Fibroblast of skin of left quadriceps (primary cell): ENCODE measurements at places on chromosomes 12 and 14.

DNA sequence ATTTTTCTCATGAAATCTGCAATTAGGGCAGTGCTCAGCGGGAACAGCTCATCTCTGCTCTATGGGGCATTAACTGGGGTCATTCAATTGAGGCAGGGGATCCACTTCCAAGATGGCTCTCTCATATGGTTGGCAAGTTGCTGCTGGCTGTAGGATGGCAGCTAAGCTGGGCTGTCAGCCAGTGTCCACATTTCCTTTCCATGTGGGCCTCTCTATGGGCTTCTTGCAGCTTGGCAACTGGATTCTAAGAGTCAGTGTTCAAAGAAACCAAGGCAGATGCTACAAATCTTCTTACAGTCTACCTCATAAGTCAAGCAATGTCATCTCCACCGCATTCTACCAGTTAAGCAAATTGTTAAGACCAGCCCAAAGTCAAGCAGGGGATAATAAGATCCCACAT lies 50.3 kb upstream of the TMCC3 start:
- no peak for DNase-seq

GRCh38 chr14:103031566-103031911 lies 25.8 kb downstream of the CDC42BPB start:
- DNase-seq = no peak

GRCh38 chr12:128789356-128789929 lies 34.3 kb downstream of the SLC15A4 start:
- no peak for DNase-seq

- DNase-seq = no peak
Measured at GRCh38 chr12:1920436-1920835, 2.0 kb upstream of the CACNA2D4 start.

GRCh38 chr14:98704441-98704840 lies 567.6 kb downstream of the BCL11B start:
- no peak for DNase-seq

DNA sequence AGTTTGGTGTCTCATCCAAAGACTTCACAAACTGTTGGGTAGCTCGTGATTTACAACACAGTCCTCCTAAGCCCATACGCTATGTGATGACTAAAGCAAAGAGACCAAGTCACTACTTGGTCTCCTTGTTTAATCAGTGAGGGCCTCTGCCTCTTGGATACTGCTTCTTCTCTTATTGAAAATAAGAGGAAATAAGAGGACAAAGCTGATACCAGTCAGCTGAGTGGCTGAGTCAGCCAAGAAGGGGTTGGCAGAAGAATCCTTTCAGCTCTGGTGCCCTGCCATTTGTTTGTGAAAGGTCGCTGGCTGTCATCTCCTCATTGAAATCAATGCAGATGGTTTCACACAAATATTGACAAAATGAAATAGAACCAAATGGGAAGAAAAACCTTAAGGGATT lies 67.5 kb upstream of the SLC35F4 start:
- DNase-seq = no peak

GRCh38 chr14:46819117-46819516 lies 167.5 kb upstream of the RPL10L start:
- no peak for DNase-seq

DNA sequence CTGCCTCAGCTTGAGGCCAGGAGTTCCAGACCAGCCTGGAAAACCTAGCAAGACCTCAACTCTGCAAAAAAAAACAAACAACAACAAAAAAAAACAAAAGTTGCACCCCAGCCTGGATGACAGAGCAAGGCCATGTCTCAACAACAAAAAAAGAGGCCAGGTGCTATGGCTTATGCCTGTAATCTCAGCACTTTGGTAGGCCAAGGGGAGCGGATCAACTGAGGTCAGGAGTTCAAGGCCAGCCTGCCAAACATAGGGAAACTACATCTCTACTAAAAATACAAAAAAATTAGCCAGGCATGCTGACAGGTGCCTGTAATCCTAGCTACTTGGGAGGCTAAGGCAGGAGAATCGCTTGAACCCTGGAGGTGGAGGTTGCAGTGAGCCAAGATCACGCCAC lies 6.5 kb upstream of the SLC2A14 start:
- no peak for DNase-seq

DNA sequence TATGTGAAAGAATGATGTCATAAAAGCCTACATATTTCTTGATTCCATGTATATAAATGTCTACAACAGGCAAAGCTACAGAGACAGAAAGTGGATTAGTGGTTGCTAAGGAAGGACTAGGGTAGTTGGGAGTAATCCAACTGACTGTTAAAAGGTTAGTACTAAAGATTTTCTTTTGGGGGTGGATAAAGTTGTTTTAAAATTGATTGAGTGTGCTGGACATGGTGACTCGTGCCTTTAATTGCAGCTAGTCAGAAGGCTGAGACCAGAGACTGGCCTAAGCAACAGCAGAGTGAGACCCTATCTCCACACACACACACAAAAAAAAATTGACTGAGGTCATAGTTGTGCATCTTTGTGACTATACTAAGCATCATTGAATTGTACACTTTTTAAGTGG lies 234.3 kb downstream of the C12orf50 start:
- DNase-seq = no peak

DNA sequence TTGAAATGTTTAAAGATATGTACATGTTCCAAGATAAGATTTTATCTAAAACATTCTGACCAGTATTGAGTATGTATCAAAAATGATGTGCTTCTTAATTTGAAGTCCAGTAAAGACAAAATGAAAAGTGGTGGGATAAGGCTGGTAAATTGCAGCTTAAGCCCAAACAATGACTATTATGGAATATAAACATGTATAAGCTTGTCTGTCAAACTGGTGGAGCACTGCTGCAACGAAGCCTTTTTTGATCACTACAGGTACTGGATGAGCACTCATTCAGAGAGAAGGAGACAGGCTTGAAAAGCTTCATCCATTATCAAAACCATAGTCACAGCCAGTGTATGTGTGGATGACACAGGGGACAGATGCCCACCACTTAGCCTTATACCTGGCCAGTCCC lies 138.4 kb downstream of the ATP23 start:
- no peak for DNase-seq

DNA sequence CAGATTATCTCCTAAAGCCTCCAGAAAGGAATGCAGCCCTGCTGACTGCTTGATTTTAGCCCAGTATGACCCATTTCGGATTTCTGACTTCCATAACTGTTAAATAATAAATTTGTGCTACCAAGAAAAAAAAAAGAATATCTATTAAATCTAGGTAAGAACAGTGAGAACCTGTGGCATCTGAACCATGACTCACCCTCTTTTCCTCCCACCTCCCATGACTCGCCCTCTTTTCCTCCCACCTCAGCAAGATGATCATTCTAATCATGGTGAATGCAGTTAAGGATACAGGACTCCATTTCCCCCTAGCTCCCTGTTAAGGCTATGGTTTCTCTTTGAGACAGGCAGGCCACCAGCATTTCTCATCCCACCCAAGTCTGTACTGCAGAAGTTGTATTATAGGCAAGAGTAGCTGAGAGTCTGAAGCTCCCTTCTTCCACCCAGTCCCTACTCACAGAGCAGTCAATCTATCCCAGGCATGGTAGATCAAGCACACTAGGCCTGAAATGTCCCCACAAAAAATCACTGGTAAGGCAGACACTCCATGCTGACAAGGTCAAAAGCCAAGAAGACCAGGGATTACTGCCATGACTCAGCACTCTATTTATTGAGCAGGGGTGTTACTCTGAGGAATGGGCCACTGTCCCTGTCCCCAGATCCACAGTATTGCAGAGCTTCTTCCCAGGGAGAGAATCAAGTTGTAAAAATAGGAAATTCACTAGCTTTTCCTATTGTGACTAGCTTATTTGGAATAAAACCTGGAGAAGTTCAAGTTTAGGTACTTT lies 188.9 kb downstream of the ADAMTS20 start:
- DNase-seq = no peak

GRCh38 chr12:46100551-46101484 lies 110.4 kb upstream of the SCAF11 start:
- no peak for DNase-seq

DNA sequence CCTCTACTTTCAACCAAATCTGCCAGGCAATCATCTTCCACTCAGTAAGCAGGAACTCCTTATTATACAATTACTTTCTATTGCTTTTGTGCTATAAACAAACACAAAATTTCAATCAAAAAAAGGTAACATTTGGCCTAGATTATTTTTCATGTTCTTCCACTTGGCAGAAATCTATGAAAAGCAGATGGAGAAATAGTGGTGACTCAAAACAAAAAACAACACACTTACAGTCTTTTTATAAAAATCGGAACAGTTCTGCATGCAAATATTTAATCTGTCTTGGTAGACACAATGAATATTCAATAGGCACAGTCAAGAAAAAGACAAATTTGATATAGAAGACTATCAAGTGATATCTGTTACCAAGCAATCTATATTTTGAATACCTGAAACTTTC lies 376.8 kb downstream of the RPS29 start:
- DNase-seq = no peak

GRCh38 chr12:77640356-77640755 lies 190.3 kb upstream of the NAV3 start:
- no peak for DNase-seq

- no peak for DNase-seq
Measured at GRCh38 chr12:94603434-94604365, 46.7 kb downstream of the TMCC3 start.

DNA sequence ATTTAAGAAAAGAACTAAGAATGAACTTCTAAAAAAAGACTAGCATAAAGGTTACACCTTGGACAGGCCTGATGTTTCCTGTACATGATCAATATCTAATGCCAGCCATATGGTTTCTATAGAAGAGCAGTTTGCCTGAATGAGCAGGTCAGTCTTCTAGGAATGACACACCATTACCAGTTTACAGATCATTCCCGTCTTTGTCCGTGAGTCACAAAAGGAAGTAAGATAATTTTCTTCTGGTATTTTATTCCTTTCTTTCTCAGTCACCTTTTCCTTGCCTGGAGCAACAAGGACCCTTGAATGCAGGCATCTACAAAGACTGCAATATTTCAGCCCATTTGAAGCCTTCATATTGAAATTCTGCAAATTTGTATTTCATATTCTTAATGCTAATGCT lies 44.6 kb upstream of the CNTN1 start:
- DNase-seq = no peak

DNA sequence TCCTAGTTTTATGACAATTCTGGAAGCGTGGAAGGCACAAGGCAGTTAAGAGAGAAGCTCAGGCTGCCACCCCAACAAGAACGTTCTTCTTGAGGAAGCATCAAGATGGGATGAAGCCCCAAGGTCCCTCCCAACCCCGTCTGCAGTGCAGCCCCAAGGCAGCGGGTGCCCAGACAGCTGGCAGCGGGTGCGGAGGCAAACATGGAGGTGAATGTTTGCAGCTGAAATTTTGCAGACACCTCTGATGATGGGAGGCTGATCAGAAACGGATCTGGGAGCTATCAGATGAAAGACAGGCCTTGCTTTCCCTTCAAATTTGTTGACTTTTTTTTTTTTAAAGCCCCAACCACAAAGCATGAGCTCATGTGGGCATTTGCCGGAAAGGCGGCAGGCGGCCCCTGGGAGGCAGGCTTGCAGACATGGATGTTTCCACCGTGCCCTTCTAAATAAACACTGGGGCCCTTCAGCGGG lies 230.7 kb upstream of the RTL1 start:
- no peak for DNase-seq

DNA sequence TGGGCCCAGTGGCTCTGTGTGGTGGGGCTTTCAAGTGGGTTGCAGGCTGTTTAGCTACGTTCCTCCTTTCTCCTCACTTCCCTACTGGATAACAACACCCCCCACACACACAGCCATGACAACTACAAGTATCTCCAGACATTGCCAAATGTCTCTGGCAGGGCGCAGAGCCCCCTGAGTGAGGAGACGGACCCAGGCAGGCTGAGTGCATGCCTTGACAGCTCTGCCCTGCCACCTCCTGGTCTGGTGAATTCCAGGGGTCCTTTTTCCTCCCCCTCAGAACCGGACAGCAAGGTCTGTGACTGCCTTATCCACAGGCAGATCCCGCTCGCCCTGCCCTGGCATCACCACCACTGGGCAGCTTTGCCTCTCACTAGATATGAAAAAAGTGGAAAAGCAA lies 276.5 kb downstream of the TMEM132C start:
- no peak for DNase-seq

DNA sequence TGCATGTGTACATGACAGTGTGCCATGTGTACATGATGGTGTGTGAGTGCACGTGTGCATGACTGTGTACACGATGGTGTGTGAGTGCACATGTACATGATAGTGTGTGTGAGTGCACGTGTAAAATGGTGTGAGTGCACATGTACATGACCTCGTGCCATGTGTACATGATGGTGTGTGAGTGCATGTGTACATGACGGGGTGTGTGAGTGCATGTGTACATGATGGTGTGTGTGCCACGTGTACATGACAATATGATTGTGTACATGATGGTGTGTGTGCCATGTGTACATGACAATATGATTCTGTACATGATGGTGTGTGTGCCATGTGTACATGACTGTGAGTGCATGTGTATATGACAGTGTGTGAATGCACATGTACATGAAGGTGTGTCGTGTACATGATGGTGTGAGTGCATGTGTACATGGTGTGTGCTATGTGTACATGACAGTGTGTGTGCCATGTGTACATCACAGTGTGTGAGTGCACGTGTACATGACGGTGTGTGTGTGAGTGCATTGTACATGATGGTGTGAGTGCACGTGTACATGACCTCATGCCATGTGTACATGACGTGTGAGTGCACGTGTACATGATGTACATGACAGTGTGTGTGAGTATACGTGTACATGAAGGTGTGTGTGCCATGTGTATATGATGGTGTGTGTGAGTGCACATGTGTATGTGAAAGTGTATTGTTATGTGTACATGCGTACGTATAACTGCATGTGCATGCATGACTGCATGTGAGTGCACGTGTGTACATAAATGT lies 46.3 kb downstream of the FBRSL1 start:
- no peak for DNase-seq

DNA sequence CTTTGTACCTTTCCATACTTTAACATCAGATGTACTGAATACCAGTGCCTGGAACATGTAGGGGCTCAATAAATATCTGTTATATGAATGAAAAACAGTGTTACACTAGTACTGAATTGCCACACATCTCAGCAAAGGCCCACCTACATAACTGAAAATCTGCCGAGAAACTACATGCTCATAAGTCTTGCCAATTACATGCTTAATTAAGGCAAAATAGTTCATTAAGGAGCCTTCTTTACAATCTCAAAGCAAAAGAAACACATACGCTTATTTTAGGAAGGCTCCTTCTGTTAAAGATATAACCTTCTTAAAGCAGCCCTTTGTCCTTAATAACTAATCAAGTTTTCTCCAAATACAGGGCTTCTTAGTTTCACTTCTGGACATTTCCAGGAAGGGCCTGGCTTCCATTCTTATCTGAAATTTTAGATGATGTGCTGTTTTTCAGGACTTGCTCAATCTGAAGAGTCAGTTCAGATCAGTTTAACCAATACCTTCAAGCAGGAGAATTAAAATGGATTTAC lies 11.5 kb downstream of the LIMA1 start:
- no peak for DNase-seq

- no peak for DNase-seq
Measured at GRCh38 chr12:91307957-91308670, 125.5 kb upstream of the DCN start.

GRCh38 chr14:65268594-65268993 lies 143.9 kb upstream of the FUT8 start:
- DNase-seq = no peak
